Activated T-helper 1 cell treated with Interleukin-2 at 50 U/mL for 16 hours (primary cell): ENCODE measurements at places on chromosomes 5 and 9.

DNA sequence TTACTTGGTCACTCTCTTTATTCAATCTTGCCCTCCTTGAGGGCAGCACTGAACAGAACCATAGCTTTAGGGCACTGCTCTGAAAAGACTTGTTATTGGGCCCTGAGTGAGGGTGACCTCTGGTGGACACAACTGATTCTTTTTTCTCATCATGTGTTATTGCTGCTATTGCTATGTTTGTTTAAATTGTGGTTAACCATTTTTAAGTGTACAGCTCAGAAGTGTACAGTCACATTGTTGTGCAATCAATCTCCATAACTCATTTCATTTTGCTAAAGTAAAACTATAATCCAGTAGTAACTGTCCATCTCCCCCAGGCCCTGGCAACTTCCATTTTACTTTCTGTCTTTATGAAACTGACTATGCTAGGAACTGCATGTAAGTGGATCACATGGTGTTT is 351.1 kb upstream of the RIOK2 start:
- DNase-seq: no peak

DNA sequence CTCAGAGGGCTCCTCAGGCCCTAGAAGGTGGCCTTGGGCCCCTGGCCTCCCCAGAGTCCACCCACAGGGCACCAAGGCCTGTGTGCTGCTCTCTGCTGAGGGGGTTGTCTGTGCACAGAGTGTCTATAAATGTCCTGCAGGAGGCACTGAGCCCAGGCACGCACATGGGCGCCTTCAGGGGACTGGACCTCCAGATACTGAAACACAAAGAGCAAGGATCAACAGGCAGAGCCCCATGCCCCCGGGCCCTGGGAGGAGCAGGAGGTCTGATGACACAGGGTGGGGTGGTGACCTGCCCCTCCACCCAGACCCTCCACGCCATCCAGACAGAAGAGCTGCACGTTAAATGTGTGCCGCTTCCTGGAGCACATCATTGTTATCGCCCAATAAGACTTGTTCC is 64.6 kb upstream of the SIMC1 start:
- DNase-seq: no peak

DNA sequence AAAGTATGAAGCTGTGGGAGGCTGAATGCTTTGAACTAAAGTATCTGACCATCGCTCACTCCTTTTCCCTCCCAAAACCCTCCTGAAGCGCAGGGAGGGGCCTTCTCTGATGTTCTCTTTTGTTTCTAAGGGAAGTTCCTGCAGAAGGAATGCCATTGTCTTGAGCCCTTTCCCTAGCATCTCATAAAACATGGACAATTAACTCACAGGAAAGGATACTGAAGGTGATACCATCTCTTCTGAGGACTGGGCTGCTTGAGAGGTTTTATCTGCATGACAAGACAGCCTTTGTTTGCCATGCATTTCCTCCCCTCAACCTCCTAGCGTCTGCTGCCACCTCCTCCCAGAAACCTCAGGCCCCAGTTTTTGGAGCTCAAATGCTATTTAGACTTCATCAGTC is 4.3 kb upstream of the RMND5B start:
- DNase-seq: no peak

- no peak for DNase-seq
Observed at GRCh38 chr9:99090336-99091130, 14.4 kb upstream of the TGFBR1 start.

GRCh38 chr5:111574311-111574710 is 62.0 kb upstream of the STARD4 start:
- no peak for DNase-seq

- DNase-seq: no peak
Observed at GRCh38 chr9:131449276-131449675, 53.4 kb upstream of the POMT1 start.

DNA sequence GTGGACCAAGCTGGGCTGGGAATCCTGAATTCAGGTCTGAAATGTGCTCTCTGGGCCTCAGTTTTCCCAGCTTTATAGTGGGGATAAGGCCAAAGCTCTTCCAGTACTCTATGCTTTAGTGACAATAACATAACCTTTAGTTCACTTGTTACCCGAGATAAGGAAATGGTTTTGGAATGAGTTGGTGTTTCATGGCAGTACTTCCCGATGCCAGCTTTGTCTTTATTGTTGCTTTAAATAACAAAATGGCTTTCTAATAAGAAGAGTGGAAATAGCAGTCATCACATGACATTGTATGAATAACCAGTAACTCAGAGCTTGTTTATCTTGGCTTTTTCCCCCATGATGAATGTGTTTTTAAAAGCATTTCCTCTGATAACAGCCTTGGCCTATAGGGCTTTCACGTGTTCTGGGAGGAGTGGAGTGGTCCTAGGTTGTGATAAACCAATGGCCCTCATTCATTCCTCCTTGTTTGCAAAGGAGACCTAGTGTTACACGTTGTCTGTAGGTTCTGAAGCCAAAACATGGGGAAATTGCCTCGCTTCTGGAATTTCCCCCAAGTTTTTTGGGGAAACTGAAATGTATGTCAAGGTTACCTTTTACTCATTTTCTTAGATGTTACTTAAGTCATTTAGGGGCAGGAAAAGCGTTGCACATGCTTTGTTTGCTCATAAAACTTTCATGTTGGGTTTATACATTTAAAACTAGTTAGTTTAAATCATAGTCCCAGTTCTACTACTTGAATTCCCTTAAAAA is 53.7 kb downstream of the ZNF618 start:
- DNase-seq: no peak

GRCh38 chr9:97889941-97890887 is 32.1 kb downstream of the TRMO start:
- peak; percentile 44 for DNase-seq

GRCh38 chr9:19373527-19373926 is 6.5 kb downstream of the RPS6 start:
- DNase-seq: no peak

DNA sequence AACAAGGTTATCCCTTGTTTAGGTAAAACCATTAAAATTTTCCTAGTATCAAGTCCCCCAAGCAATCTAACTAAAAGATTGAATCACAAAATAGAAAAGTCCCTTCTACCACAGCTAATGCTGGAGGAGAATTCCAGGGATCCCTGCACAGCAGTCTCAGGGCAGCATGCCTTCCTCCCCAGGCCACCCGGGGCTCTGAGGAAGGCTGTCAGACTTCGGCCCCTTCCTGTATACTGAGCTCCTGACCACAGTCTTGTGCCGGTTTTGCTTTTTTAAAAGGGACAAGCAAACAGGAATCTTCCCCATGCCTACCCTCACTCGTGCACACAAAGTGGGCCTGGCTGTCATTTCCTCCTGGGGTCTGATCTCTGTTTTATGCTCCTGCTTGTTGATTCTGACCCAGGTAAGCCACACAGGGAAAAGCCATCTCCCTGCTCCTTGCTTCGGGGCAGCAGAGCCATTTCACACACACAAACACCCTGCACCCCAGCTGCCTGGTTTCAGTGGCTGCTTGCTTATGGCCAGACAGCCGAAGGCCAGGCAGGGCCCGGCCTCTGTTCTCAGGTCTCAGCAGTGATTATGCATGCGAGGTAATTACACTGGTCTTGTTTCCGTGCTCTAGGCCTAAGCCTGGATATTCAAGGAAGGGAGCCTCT is 211.9 kb downstream of the NXNL2 start:
- no peak for DNase-seq

GRCh38 chr5:173753307-173754168 is 134.6 kb upstream of the CPEB4 start:
- DNase-seq: no peak

DNA sequence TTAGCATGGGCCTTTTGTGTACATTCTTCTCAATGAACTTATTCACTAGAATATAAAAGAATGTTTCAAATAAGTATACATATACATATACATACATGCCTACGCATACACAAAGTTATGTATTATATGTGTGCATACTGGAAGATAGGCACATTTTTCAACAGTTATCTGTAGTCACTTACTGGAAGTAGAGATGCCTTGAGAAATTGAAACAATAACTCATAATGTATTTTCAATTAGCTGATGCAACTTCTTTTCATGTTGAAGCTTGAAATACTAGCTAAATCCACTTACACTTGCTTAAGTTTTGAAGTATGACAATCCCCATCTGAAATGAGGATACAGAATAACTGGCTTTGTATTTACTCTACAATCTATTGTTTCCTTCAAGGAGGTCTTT is 469.0 kb upstream of the PTGER4 start:
- no peak for DNase-seq

DNA sequence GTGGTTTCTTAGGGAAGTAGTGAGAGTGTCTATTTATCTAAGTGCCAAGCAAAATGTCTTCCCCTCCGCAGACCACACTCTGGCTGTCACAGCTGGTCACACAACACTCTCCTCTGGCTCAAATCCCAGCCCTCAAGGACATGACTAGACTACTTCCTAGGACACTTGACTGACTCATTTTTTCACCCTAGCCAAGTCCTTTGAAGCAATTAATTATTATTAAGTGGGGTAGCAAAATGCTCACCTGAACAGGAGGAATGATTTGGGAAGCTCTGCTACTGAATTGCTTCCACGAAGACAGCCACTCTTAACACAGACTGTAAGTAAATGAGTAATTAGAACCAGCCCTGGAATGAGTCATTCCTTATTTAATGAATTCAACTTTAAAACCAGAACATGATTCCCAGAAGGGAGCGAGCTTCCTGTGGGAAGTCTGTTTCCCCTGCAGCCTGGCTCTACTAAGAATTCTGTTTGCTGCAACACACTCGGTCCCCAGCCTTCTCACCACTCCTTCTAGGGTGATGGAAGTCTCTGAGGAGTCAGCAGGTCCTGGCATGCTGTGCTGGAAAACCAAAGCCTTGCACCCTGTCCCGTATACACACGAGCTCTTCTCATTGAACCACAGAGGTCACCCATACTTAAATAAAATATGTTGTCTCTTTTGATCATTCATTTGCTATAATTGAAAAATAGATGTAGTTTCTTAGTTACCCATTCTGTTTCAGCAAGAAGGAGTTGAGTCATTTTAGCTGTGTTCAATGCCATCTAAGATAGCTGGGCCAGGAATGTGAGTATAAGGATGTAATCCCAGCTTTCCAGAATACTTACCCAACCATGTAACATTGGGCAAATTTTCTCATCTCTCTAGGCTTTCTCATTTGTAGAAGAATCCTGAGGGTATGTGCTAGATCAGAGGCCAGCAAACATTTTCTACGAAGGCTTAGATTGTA is 218.6 kb upstream of the RASEF start:
- DNase-seq: no peak

GRCh38 chr5:80251636-80252035 is 4.2 kb downstream of the SERINC5 start:
- DNase-seq: no peak

DNA sequence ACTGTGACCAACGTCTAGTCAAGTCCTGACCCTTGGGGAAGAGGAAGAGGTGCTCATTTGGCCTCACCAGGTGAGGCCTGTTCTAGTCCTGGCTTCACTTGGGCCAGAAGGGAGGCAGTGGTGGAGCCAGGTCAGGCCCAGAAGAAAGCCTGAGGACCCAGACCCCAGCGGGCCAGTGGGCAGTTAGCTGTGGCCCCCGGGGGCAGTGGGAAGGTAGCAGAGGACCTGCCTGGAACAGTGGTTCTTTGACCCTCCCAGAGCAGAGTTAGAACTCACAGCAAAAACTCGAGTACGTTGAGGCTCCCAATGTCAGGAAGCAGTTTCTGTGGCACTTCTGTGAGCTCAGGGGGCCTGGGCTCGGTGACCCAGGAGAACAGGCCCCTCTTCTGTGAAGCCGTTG is 66.0 kb upstream of the GARNL3 start:
- DNase-seq: no peak

GRCh38 chr5:157918811-157919742 is 60.1 kb upstream of the CLINT1 start:
- no peak for DNase-seq

DNA sequence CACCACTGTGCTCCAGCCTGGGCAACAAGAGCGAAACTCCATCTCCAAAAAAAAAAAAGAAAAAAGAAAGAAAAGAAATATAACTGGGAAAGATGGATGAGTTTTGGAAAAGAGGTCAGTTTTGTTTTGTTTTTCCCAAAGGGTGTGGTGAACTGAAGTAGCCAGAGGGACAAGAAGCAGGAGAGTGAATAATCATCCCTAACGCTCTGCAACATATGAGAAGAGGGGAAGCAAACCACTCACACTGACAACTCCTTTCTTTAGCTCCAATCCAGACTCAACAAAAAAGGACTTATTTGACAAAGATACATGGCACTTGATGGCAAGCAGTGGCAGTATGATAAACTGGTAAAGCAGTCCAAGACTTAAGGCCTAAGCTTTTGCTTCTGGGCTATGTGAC is 176.1 kb upstream of the HMHB1 start:
- DNase-seq: no peak

GRCh38 chr9:77158772-77159513 is 18.4 kb upstream of the VPS13A start:
- DNase-seq: no peak

GRCh38 chr5:34535433-34535832 is 120.7 kb upstream of the RAI14 start:
- DNase-seq: no peak

DNA sequence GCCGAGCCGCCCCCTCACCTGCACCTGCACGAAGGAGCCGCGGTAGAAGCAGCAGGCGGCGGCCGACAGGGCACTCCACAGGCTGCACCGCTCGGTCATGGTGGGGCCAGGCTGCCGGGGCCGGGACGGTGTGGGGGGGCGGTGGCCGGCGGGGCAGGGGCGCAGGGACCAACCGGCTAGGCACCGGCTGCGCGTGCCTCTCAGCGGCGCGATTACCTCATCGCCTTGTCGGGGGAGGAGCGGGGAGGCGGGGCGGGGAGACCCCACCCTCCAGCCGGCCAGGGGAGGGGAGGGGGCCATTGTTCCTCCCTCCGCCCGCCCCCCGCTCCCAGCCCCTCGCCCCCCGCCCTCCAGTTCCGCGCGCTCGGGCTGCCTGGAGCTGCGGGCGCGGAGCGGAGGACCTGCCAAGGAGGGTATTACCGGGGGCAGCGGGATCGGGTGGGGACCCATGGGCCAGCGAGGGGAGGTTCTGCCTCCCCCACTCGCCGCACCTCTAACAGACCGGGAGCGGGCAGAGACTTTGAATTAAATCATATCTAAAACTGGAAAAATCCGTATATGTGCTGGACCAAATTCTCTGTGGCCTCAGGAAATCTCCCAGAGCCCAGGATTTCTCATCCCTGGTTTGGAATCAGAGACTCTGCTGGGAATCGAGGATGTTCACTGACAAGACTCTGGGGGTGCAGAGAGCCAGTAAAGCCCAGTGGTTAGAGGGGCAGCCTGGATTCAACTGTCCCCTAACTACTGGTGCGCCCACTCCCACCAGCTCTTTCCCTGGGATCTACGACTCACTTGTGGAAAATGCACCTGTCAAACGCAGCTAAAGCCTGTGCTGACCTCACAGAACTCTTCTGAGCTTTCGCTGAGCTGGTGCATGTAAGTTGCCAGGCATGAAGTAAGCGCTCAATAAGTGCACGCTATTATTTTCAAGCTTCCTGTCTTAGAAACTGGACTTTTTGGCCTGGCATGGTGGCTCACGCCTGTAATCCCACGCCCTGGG is 20.3 kb upstream of the TOR2A start:
- DNase-seq: no peak

DNA sequence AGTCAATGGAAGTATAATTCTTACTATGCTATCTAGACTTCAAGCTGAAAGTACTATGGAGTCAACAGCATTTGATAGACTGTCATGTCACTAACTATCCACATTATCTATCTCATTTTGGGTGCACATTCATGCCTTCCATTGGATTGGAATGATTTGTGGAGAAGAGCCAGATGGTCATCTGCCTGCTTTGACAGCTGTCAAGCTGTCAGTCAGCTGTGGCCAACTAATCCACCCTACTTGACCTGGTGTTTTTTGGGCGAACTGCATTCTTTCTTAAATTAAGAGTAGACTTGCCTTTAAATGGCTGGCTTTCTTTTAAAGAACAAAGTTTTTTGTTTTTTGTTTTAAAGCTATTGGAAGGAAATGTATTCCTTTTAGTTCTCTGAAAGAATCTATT is 151.5 kb downstream of the DCP2 start:
- DNase-seq: no peak
